ENCODE measurements at places on chromosomes 1 and 21.

GRCh38 chr1:47238935-47239592, 7.0 kb upstream of the TAL1 start:
- DNase-seq: no peak

DNA sequence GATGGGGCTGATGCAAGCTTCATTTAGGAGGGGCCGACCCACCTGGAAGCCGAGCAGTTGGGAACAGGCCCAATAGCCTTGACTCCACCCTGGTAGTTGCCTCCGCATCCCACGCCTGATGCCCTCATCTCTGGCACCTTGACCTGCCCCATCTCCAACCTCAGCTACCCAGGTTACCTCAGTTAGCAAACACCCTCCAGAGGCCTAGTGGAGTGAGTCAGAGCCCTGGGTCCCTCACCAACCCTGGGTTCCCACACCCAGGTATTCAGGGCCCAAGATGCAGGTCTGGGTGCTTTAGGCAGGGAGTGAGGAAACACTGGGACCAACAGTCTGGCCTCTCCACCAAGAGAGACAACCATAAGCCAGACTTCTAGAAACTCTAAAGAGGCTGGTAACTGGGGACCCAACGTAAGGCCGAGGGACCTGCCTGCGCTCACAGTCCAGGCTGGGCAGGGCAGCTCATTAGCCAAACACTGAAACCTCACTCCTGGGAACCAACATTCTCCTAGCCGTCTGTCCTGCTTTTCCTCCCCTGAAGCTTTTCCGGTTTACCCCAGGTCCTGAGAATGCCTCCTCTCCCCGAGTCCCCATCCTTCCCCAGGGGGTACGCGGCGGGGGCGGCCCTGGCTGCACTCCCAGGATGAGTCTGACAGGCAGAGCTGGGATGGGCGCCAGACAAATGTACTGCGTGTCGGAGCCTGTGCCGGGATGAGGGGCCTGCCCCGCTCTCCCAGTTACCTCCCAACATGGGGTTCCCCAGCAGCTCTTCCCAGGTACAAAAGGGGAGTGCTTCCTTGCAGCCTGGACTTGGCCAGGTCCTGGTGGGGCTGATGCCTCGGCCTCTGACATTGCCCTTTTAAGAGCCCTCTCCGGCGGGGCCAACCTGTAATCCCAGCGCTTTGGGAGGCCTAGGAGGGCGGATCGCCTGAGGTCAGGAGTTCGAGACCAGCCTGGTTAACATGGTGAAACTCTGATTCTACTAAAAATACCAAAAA, 8.9 kb upstream of the CELSR2 start:
- DNase-seq: peak; percentile 80

DNA sequence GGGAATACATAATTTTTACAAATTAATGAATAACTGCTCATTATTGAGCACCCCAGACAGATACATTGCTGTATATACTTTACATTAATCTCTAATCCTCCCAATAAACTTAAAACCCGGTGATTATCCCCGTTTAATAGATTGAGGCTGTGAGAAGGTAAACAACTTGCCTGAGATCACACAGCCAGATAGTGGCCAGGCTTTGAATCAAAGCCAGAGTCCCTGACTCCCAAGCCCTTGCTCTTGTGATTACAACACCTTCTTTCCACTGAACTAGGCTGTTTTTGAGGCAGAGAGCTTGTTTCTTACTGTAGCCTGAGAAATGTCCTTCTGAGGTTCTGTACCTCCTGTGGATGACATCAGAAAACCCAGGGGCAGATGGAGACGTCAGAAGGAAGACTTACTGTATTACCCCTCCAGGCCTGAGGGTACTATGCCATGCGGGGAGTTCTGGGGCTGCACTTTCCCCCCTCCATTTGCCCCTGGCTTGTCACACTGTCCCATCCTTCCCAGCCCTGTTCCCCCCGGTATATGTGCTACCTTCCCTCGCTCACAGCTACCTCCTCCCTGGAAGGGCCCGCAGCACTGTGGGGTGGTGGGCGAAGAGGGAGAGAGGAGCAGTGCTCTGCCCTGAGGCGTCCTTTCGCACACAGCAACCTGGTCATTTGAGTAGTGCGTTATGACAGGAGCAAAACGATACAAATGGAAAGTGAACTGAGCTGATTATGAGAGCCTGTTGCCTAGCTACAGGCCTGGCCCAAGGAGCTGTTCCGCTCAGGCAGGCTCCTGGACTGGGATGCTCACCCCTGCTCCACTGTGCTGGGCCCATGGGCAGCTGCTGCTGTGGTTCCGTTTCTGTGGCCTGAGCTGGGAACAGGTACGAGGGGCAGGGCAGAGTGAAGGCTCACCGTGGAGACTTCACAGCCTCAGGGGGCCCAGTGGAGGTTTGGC, 4.6 kb downstream of the KCNC4 start:
- no peak for DNase-seq

DNA sequence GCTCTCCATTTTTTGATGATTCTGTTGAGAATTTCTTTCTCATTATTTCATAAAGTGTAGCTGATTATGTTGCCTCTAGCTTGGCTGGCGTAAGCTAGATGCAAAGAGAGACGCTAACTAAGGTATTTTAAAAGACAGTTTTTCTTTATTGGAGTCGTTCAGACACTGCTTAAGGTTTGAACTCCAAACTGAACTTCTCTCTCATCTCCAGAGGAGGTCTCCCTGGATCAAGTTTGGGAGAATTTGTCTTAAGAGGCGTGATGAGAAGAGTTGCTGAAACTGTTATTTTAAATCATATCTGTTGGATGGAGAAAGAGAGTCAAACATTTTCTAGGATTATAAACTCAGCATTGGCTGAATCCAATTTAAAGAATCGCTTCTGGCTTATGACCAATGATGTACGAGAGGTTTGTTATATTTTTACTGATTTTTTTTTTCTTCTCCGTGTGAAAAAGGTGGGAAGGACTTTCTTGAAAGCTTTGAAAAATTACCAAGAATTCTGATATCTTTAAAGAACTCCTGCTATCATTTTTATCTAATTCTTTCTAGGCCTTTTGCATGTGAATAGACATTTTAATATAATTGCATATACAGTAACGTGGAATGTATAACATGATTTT, 34.0 kb downstream of the MAP3K7CL start:
- DNase-seq: peak; percentile 84

DNA sequence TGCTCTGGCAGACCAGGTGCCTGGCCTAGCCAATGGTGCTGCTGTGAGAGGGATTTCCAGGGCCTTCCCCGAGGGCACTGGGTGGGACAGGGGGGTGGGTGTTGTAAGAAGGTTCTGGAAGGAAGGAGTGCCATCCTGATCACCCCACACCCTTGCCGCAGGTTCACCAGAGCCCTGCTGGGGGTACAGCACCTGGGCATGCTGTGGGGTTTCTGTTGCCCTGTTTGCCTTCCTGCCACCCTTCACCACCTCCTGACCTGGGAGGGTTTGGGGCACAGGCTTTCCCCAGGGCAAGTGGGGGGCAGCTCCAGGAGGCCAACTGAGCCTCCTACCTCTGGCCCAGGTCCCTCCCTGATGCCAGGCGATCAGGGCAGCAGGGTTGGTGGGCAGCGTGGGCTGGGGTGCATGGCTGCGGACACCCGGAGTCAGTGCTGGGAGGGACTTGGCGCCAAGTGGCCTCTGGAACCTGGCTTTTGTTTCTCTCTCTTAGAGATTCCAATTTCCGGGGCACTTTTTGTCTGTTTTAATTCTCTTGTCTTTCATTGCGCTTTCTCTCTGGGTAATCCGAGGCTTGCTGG, 318.8 kb downstream of the PTPRU start:
- DNase-seq: no peak

GRCh38 chr1:30783256-30783915, 25.8 kb upstream of the LAPTM5 start:
- DNase-seq: no peak

GRCh38 chr21:42845296-42845965, 33.9 kb downstream of the WDR4 start:
- DNase-seq: no peak

DNA sequence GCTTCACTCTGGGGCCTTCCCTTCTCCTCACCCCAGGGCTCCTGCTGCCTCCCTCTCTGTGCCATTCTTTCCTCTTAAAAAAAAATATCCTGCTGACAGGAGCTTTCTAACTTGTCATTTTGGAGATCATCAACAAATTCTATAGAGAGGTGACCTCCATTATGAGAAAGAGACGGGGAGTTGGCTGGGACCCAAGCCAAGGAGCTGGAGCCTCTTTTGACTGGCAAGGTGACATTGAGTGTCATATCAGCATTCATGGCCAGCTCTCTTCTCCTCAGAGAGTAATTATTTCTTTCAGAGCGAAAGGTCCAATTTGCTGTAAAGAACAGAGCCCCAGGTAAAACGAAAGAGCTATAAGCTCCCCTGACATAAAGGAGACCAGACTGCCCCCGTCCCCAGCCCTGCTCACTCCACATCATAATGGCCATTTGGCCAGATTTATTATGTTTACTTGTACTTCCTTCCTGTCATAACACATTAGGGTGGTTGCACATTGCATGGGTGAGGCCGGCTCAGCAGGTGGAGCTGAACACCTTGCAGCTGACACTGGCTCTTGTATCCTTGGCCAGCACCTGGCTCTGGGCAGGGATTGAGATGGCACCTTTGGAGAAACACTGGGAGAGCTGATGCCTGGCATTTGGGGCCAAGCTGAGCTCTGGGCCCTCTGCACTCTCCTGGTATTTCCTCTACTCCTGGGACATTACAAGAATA, 404.0 kb upstream of the VAMP3 start:
- no peak for DNase-seq

DNA sequence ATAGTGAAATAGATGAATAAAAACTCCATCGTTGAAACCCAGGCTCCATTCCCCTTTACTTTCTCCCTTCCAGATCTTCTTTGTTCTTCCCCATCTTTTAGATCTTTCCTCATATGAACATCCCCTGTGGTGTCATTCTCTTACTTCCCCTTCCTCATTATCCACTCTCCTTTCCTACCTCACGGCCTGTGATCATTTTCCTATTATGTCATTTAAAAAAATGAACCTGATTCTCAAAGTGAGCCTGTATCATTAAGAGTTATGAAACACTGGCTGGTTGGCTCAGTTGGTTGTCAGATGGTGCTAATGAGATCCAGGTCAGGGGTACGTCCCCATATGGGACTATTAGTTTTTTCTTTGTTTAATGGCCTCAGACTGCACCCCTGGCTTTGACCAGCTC, 38.3 kb downstream of the TCEANC2 start:
- no peak for DNase-seq

GRCh38 chr1:235503403-235504121, 690 bp downstream of the B3GALNT2 start:
- peak; percentile 38 for DNase-seq

DNA sequence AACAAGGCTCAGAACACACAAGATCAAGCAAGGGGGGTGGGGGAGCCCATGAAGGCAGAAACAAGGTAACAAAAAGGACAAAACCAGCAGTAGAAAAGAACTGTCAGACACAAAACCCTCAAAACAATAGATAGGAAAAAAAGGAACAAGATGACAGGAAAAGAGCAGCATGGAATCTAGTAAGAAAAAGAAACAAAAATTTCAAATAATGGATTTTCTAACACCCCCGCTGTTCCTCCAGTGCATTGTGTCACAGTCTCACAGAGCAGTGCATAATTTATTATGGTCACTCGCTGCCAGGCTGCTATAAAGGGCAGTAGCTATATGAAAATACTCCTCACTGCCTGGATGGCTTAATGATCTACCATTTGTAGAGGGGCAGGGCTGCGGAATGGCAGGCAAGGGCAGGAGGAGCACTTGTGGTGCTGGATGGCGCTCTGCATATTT, 567.9 kb downstream of the DPYD start:
- no peak for DNase-seq

DNA sequence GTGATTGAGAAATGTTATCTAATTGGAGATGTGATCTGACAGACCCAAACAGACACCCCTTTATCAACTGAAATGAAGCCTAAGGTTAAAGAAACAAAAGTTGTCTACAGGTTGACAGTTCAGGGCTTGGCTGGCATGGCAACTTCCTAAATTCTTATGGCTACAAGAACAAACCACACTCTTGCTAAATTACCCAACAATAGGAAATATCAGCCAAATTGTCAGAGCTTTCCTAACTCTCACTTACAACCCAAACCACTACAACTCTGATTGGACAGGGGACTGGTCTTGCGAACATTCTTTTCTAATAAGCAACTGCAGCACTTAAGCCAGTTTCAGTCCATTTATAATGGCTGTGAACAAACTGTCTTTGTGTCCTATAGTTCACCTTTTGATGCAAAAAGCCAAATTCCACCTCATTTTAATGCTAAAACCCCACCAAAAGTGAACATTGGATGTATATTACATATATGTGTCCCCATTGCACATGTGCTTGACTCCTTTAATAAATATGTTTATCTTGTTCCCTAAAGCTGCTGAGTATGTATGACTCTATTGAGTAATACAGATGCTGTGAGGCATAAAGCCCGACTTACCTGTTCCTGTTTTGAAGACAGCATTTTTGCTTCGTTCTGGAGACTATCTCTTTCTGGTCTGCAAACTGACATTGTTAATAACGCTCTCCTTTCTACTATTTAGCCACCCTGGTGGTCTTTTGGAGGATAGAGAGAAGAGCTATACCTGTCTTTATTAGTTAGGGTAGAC, 101.3 kb upstream of the HMCN1 start:
- DNase-seq: peak; percentile 67

Data from fibroblast of upper back skin (primary cell).